CD4-positive, CD25-positive, alpha-beta regulatory T cell (primary cell): ENCODE measurements at places on chromosomes 6 and 20. TPM values are rescaled to one million over a fixed set of nuclear protein-coding genes. Genes with fewer than 3 reads are reported as not detected.

- H3K27ac ChIP-seq, result no peak overlapping the region
- DNase-seq, result no peak
- H3K4me1 ChIP-seq, result no peaks in the 10 kb centered on the region
- peaks cover 2% of the 10 kb centered on the region for H3K27me3 ChIP-seq
- H3K36me3 ChIP-seq, result no peaks in the 10 kb centered on the region
- no peak overlapping the region for H3K4me3 ChIP-seq
Observed at GRCh38 chr6:159461266-159461665, 231.8 kb downstream of the SOD2 start.

DNA sequence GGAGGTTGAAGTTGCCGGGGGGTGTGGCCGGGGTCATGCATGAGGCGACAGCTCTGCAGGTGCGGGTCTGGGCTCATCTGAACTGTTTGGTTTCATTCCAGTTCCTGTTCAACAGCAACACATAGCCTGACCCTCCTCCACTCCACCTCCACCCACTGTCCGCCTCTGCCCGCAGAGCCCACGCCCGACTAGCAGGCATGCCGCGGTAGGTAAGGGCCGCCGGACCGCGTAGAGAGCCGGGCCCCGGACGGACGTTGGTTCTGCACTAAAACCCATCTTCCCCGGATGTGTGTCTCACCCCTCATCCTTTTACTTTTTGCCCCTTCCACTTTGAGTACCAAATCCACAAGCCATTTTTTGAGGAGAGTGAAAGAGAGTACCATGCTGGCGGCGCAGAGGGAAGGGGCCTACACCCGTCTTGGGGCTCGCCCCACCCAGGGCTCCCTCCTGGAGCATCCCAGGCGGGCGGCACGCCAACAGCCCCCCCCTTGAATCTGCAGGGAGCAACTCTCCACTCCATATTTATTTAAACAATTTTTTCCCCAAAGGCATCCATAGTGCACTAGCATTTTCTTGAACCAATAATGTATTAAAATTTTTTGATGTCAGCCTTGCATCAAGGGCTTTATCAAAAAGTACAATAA is 72.5 kb downstream of the PTPN1 start:
- peaks cover 93% of the 10 kb centered on the region for H3K36me3 ChIP-seq
- H3K27ac ChIP-seq, result no peak overlapping the region
- no peaks in the 10 kb centered on the region for H3K4me1 ChIP-seq
- H3K27me3 ChIP-seq, result no peaks in the 10 kb centered on the region

DNA sequence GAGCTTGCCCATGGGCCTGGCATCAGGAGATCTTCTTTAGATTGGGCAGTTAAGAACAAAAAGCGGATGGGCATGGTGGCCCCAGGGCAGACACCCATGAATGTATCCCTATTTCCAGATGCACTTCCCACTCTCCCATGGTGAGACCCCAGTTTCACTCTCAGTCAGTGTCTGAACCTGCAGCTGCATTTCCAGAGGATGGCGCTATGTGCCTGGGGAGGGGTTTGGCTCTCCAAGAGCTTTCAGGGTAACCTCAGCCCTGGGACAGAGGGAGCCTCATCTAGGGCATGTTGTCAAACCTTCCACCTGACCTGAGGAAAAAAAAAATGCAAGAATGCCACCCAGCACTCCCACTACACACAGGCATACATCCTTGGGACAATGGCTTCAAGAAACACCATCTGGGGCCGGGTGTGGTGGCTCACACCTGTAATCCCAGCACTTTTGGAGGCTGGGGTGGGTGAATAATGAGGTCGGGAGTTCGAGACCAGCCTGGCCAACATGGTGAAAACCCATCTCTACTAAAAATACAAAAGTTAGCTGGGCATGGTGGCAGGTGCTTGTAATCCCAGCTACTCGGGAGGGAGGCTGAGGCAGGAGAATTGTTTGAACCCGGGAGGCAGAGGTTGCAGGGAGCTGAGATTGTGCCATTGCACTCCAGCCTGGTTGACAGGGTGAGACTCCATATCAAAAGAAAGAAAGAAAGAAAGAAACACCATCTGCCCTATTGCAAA is 1.9 kb downstream of the CST9L start:
- DNase-seq, result no peak
- H3K4me1 ChIP-seq, result no peaks in the 10 kb centered on the region
- H3K27me3 ChIP-seq, result no peaks in the 10 kb centered on the region
- no peak overlapping the region for H3K27ac ChIP-seq

GRCh38 chr6:53813096-53813495 is 18.3 kb downstream of the LRRC1 start:
- H3K36me3 ChIP-seq, result no peaks in the 10 kb centered on the region
- no peak overlapping the region for H3K27ac ChIP-seq
- H3K4me3 ChIP-seq, result no peak overlapping the region
- H3K4me1 ChIP-seq, result no peaks in the 10 kb centered on the region
- no peaks in the 10 kb centered on the region for H3K27me3 ChIP-seq
- no peak for DNase-seq

GRCh38 chr6:109872968-109873545 is 105.1 kb upstream of the GPR6 start:
- H3K36me3 ChIP-seq, result no peaks in the 10 kb centered on the region
- no peak for DNase-seq
- no peak overlapping the region for H3K27ac ChIP-seq
- peaks cover 4% of the 10 kb centered on the region for H3K27me3 ChIP-seq

DNA sequence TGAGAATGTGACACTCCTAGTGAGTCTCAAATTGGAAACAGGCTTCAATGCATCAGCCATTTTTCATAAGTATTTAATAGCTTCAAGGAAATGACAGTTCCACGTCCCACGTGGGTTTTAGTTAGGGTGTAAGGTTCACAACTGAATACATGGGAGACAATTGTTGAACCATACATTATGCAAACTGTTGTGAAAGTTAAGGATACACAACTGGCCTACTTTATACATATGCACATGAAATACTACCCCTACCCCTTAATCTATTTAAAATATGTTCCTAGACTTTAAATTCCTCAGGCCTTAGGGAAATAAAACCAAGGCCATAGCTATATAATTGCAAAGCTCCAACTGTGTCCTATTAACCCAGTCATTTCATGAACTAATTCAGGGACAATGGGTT is 436.1 kb downstream of the BTBD3 start:
- no peaks in the 10 kb centered on the region for H3K4me1 ChIP-seq
- no peak overlapping the region for H3K27ac ChIP-seq
- no peak for DNase-seq
- H3K36me3 ChIP-seq, result no peaks in the 10 kb centered on the region
- no peaks in the 10 kb centered on the region for H3K27me3 ChIP-seq

DNA sequence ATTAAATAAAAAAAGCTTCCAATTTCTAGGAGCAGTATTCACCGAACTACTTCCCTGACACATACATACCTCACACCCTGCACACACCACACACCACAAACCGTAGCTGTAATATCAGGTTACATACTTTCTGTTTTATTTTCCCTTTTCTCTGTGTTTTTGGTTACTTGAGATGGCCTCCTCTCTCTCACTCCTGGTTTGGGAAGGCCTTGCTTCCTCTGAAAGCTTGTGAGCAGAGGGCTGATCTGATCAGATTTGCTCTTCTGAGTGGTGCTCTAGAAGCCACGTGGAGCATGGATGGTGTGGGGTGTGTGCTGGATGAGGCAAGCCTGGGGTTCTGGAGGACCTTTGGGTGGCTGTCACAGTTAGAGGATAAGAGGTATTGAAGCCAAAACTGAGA is 20.9 kb downstream of the UTRN start:
- no peaks in the 10 kb centered on the region for H3K36me3 ChIP-seq
- H3K27ac ChIP-seq, result no peak overlapping the region
- no peaks in the 10 kb centered on the region for H3K27me3 ChIP-seq
- H3K4me1 ChIP-seq, result peaks cover 17% of the 10 kb centered on the region

DNA sequence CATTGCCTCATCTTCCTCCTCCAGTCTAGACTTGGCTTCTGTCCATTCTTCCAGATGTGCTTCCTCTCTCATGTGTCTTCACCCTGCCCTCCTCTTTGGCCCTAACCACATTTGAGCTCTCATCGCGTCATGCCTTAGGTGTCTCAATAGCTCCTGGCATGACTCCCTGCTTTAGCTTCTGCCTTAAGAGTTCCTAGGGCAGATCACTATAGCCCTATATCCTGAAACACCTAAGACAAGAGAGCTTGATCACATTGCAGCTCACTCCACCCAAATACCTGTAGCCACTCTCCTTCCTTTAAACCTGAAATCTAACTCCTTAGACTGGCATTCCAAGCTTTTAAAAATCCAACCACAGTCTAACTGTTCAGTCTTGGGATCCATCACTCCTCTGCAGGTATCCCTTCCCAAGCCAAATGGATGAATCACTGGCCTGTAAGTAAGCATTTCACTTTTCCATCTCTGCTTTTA is 69.0 kb upstream of the STXBP5 start:
- H3K4me3 ChIP-seq, result no peak overlapping the region
- no peaks in the 10 kb centered on the region for H3K27me3 ChIP-seq
- no peak overlapping the region for H3K27ac ChIP-seq
- no peak for DNase-seq
- H3K4me1 ChIP-seq, result no peaks in the 10 kb centered on the region
- H3K36me3 ChIP-seq, result no peaks in the 10 kb centered on the region

GRCh38 chr6:143901885-143902750 is 37.8 kb downstream of the ZC2HC1B start:
- no peaks in the 10 kb centered on the region for H3K27me3 ChIP-seq
- no peak for DNase-seq
- H3K4me3 ChIP-seq, result no peak overlapping the region
- H3K4me1 ChIP-seq, result no peaks in the 10 kb centered on the region

DNA sequence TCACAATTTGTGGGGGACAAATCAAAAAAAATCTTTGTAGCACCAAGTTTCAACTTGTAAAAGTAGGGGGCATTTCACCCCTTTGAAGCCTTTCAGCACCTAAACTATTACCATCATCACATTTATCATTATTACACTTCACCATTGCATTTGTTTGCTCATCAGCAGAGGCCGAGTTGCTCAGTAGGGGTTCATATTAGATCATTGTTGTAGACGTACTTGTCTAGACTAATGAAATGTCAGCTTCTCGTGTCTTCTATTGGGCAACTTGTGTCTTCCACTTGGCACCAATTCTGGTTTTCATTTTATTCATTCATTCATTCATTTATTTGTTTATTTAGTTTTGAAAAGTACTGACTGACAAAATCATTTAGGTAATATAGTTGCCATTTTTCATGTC is 338.3 kb upstream of the KCNQ5 start:
- H3K27ac ChIP-seq, result no peak overlapping the region
- H3K27me3 ChIP-seq, result no peaks in the 10 kb centered on the region
- DNase-seq, result no peak
- H3K4me1 ChIP-seq, result no peaks in the 10 kb centered on the region
- H3K36me3 ChIP-seq, result no peaks in the 10 kb centered on the region

- H3K36me3 ChIP-seq, result peaks cover 14% of the 10 kb centered on the region
- H3K4me1 ChIP-seq, result peaks cover 44% of the 10 kb centered on the region
- H3K27ac ChIP-seq, result peak overlapping the region; percentile 37
- no peaks in the 10 kb centered on the region for H3K27me3 ChIP-seq
- peak; percentile 52 for DNase-seq
Observed at GRCh38 chr6:118660218-118660569, 8.8 kb upstream of the CEP85L start.

GRCh38 chr6:105282631-105283585 is 103.1 kb upstream of the POPDC3 start:
- DNase-seq, result no peak
- peaks cover 80% of the 10 kb centered on the region for H3K36me3 ChIP-seq
- no peaks in the 10 kb centered on the region for H3K27me3 ChIP-seq
- H3K4me3 ChIP-seq, result no peak overlapping the region
- H3K27ac ChIP-seq, result no peak overlapping the region
- no peaks in the 10 kb centered on the region for H3K4me1 ChIP-seq

DNA sequence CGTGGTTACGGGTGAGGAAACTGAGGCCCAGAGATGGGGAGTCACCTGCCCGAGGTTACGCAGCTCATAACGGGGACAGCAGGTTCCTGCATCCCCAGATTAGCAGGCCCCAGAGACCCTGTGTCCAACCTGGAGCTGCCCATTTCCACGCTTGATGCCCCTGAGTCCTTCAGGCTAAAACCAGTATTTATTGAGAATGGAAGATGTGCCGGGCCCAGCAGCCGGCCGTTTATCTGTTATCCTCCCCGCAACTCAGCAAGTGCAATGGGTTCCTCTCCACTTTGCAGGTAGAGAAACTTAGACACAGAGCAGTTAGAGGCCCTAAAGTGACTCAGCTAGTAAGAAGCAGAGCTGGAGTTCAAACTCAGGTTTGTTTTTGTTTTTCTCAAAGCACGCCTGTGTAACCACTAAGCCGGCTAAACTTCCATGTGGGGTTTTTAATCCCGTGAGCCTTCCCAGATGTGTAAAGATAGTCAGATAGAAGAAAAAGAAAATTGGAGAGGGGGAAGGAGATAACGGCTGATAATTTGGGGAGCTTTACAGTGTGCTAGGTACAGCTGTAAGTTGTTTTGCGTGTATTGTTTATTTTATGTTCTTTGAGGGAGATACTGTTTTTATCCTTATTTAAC is 775 bp downstream of the PFDN4 start:
- H3K4me3 ChIP-seq, result peak overlapping the region; percentile 87
- H3K27me3 ChIP-seq, result no peaks in the 10 kb centered on the region
- peak overlapping the region; percentile 87 for H3K27ac ChIP-seq
- peaks cover 4% of the 10 kb centered on the region for H3K36me3 ChIP-seq

GRCh38 chr20:51470499-51470820 is 72.1 kb downstream of the NFATC2 start:
- H3K27me3 ChIP-seq, result no peaks in the 10 kb centered on the region
- no peak overlapping the region for H3K27ac ChIP-seq
- no peak overlapping the region for H3K4me3 ChIP-seq
- H3K36me3 ChIP-seq, result peaks cover 88% of the 10 kb centered on the region

- H3K27ac ChIP-seq, result no peak overlapping the region
- no peak overlapping the region for H3K4me3 ChIP-seq
- no peaks in the 10 kb centered on the region for H3K27me3 ChIP-seq
- DNase-seq, result no peak
- no peaks in the 10 kb centered on the region for H3K36me3 ChIP-seq
Observed at GRCh38 chr20:1569415-1569881, 11.9 kb upstream of the SIRPD start.

DNA sequence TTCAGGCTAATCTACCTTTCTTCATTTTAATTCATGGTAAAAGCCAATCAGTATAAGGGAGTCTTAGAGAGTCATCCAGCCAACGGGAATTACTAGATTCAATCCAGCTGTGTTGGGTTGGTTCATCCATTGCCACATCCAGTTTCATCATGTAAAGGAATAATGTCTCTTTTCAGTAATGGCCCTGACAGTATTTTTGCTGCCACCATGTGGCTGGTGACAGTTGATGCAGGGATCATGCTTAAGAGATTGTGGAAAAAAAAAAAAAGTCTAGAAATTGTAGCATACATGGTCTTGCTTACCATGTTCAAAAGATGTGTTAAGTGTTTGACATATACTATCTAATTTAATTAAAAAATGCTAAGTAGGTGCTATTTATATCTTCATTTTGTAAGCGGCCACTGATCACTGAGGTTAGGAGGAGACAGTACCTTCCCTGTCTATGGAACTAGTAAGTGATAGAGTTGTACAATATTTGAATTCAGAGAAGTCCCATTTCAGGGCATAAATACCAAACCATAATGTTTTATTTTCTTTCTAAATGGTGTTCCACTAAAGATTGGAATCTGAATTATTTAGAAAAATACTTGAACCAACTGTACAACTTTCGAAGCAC is 135.9 kb downstream of the KHDRBS2 start:
- DNase-seq, result no peak
- no peaks in the 10 kb centered on the region for H3K27me3 ChIP-seq
- H3K27ac ChIP-seq, result no peak overlapping the region
- H3K4me1 ChIP-seq, result no peaks in the 10 kb centered on the region

The JPH2 gene
- polyA plus RNA-seq, result not detected

The MDC1 gene
- 1.2 TPM for polyA plus RNA-seq

The CPNE5 gene
- polyA plus RNA-seq, result 0.16 TPM

The ZNF217 gene
- polyA plus RNA-seq, result 18.4 TPM

The CST4 gene
- not detected for polyA plus RNA-seq

The TREML4 gene
- not detected for polyA plus RNA-seq

The FAM209A gene
- 0.68 TPM for polyA plus RNA-seq

The RSPO3 gene
- polyA plus RNA-seq, result not detected

The TNF gene
- 0.48 TPM for polyA plus RNA-seq
